ENCODE measurements at places on chromosomes 16 and 17.

DNA sequence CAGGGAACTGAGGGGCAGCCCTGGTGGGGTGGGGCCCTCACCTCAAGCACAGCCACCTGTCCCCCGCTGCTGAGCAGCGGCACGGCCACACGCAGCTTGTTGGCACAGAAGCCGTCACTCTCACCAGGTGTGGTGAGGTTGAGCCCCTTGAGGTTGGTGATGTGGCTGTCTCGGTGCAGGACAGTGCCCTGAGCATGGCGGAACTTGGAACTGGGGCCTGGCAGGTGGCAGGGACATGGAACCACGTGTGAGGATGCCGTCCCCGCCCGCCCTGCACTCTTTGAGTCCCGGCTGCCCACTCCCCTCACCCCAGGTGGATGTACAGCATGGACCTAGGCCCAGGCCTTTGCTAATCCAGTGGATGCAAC lies 9.7 kb upstream of the VASN start:
- no peak for DNase-seq

- DNase-seq = no peak
Measured at GRCh38 chr16:56389554-56389953, 35.8 kb downstream of the AMFR start.

GRCh38 chr17:34584805-34585416 lies 5.5 kb downstream of the TMEM132E start:
- no peak for DNase-seq

DNA sequence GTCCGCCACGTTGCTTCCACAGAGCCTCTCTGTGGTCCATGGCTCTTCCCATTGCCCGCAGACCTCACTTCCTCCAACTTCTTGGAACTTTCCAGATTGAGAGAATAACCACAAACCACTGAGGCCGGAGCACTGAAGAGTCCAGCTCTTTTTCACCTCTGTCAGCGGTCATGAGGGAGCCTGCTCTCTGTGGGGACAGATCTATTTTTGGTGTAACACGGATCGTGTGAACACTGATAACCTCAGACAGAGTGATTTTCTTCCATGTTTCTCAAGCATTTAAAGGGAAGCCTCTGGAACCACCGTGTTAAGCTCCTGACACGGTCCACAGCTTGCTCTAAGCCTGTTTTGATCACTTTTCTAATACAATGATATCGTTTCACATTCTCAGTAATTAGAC lies 49.7 kb downstream of the NTN1 start:
- no peak for DNase-seq

DNA sequence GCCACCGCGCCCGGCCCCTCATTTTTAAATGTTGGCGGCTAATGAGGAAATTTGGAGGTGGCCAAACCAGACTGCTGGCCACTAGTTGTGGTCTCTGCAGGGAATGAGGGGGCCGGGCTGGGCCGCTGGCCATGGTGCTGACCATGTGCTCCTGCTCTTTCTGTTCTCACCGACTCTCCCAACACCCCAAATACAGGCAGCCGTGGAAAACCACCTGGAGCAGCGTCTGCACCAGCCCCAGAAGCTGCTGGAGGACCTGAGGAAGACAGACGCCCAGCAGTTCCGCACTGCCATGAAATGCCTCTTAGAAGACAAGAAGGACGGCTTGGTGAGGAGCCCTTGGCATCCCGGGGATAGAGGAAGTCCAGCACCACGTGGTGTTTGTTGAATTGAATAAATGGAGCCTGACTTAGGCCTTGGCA lies 21.3 kb downstream of the OTOA start:
- DNase-seq = no peak

DNA sequence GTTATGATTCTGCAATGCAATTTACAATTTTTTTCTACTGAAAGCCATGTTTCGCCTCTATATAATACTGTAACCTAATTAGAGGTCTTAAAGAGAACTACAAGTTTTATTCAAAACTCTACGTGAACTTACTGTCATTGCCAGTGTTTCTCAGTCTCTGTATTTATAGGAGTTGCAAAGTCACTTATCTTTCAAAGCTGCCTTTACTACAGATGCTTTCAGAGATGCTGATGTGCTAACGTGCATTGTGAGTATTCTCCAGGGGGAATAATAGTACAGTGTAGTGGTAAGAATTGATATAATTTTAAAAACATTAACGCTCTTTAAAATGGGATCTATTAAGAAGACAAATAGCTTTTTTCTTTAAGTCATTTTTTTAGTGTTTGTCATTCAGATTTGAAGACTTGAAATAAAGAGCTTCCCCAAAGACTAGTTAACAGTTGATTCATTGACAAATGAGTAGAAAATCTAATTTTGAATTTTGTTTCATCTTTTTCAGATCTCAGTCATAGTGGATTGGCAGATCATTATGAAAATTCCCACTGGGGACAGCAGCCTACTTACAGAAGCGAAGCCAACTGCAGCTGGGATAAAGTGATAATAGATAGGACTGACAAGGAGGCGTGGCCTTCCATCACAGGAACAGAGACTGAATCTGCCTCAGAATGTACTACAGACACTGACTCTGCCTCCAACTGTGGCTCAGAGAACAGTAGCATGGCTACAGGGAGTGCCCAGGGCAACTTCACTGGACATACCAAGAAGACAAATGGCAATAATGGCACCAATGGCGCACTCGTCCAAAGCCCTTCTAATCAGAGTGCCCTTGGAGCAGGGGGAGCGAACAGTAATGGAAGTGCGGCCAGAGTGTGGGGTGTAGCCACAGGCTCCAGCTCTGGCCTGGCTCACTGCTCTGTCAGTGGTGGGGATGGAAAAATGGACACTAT lies 79.9 kb downstream of the TMC6 start:
- DNase-seq = no peak

- no peak for DNase-seq
Measured at GRCh38 chr17:76570457-76570856, 15.2 kb downstream of the ST6GALNAC2 start.

DNA sequence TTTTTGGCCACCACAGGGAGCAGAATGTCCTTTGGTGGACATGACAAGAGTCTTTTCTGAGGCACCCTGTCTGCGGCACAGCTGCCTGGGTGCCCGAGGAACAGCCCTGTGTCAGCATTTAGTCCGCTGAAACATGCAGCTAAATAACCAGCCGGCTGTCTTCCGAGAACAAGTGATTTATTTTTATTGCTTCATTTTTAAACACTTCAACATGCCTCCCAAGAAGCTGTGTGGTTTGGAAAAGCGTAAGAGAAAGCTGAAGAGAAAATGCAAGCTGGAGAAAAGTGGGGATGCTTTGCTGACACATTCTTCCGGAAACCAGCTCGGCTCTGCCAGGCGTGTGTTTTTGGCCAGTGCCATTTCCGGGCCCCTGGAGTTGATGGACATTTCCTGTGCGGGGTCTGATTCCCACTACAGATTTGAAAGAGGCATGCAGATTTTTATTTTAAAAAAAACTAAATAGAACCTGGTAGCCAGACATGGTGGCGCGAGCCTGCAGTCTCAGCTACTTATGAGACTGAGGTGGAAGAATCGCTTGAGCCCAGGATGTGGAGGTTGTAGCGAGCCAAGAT lies 94.7 kb downstream of the SEC14L1 start:
- DNase-seq = no peak

- DNase-seq = no peak
Measured at GRCh38 chr16:9248162-9248561, 156.7 kb downstream of the HAPSTR1 start.

GRCh38 chr16:13171313-13171712 lies 269.9 kb downstream of the SHISA9 start:
- DNase-seq = no peak

GRCh38 chr16:84597528-84597896 lies 20.4 kb downstream of the COTL1 start:
- DNase-seq = no peak

DNA sequence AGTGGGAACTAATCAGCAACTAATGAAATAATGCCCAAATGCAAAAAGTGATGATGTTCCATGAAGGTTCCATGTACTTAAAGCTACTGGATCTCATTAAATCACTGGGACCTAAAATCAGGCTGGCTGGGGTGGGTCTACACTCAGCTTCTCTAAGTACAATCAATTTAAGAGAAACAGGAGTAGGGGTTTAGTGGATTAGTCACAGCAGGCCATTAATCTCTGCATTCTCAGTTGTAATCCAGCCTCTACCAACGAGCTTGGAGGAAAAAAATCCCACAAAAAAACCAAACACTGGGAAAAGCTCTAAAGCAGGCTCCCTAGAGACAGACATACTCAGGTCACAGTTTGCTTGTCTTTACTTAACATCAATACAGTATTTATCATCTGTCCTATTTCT lies 15.0 kb downstream of the CA10 start:
- DNase-seq = no peak

DNA sequence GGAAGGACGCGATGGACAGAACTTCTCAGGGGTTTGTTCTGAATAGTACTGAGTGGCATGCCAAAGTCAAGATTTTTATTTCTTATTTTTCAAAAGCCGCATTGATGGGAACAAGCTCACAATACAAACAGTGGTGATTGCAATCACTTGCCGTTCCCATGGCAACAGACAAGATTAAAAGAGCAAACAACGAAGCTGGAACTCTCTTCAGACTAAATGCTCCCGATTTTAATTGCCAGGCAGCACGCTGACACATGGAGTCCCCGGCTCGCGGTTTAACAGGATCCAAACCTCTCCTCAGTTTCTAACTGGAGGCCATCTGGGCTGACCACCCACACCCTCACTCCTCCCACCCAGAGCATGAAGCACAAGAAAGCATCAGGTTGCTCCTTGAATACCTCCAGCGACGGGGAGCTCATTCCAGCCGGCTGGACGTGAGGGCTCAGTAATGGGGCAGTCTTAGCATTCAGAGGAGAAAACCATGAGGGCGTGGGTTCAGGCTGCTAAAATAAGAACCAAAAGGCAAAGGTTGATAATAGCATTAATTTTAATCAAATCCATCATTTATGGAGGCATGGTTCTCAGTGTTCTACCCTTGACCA lies 41.5 kb downstream of the AIPL1 start:
- DNase-seq = no peak

GRCh38 chr16:705431-706188 lies at the start of gene FBXL16:
TSS of gene FBXL16 (minus strand) at chr16:705801. CDS start at chr16:697405, 8,396 bp downstream.
- no peak for DNase-seq

DNA sequence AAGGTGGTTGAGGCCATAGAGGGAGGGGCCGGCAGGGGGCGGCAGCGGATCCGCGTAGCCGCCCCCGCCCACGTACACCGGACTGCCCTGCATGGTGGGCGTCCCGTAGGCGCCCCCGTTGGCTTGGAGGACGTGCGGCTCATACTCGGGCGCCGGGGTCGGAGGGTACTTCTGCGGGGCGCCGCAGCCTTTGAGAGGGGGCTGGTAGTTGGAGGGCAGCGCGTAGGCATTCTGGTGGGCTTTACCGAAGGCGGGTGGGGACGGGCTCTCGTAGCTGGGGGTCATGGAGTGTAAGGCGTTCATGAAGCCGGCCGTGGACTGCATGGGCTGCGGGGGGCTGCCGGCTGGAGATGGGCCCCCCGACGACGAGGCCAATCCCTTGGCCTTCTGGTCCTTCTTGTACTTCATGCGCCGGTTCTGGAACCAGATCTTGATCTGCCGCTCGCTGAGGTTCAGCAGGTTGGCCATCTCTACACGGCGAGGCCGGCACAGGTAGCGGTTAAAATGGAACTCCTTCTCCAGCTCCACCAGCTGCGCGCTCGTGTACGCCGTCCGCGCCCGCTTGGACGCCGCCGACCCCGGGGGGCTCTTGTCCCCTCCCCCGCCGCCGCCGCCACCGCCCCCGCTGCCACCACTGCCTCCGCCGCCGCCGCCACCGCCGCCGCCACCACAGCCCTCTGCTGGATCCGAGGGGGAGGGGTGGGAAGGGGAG lies 5.7 kb upstream of the HOXB2 start:
- no peak for DNase-seq

DNA sequence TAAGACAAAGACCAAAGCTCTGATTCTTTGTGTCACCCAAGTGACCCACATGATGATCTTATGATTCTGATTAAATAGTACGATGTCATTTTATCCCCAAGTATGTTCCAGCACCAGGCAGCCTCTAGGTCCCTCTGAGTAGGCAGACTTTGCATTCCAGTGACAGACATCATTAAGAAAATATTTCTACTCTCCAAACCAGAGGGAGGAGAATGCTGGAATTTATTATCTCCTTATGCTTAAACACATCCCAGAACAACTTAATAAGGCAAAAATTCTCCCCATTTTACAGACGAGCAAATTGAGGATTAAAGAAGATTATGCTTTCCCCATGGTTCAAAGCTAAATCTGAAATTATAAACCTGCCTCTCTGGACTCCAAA lies 192.8 kb upstream of the CDH11 start:
- DNase-seq = no peak

- no peak for DNase-seq
Measured at GRCh38 chr17:4712526-4712925, 2.1 kb downstream of the ARRB2 start.

DNA sequence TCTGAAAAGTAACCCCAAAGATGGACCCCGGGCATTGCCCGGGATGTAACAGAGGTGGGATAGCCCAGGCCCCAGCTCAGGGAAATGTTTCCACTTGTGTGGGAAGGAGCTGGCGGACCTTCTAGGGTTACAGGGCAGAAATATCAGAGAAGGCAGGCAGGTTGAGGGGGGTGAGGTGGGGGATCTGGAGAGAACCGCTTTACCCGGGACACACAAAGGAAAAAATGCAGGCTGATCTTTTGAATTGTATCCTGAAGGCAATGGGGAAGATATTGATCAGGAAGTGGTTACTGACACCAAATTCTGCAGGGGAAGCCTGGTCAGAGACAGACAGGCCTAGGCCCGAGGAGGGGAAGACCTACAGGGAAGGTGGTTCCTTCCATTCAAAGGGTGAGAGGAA lies 3.5 kb downstream of the SLC47A1 start:
- no peak for DNase-seq

- DNase-seq = no peak
Measured at GRCh38 chr16:23081675-23082119, 67.6 kb downstream of the USP31 start.

GRCh38 chr17:9140550-9141424 lies 119.5 kb downstream of the NTN1 start:
- DNase-seq = no peak

GRCh38 chr16:28923652-28924398 lies 1.2 kb downstream of the RABEP2 start:
- DNase-seq = no peak

GRCh38 chr17:43366891-43367736 lies 31.7 kb upstream of the ARL4D start:
- no peak for DNase-seq

GRCh38 chr16:16933861-16934260 lies 536.9 kb downstream of the XYLT1 start:
- no peak for DNase-seq

- no peak for DNase-seq
Measured at GRCh38 chr17:48247603-48248002, 140.0 kb downstream of the SNX11 start.
